ENCODE measurements at places on chromosomes 11 and 22.

DNA sequence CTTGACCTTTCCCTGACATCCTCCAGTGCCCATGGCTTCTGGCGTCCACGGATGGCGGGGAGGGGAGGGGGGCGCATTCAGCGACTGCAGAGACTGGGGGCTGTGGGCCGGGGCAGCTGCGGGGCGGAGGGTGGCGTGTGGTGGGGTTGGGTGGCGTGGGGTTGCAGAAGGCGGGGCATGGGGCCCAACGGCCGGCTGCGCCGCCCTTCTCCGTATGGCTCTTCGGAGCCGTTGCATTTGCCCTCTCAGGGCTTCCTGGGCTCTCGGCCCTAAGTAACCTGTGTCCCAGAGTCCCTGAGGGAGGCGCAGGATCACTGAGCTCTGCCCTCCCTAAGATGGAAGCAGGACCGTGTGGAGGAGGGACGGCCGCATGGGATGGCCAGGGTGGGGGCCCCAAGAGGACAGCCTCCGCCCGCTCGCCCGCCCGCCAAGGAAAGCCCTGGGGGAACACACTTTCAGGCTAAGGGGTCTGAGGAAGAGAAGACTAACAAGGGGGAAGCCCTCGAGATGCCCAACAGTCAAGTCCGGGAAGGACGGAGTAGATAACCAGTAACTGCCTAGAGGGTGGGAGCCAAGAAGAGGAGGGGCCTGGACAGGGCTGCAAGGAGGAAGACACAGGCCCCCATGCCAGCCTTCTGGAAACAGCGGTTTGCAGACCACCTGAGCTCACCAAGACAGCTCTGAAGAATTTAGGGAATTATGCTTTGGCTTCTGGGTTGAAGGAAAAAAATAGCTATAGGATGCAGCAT is 9.2 kb upstream of the AIFM3 start:
- no peak for DNase-seq

DNA sequence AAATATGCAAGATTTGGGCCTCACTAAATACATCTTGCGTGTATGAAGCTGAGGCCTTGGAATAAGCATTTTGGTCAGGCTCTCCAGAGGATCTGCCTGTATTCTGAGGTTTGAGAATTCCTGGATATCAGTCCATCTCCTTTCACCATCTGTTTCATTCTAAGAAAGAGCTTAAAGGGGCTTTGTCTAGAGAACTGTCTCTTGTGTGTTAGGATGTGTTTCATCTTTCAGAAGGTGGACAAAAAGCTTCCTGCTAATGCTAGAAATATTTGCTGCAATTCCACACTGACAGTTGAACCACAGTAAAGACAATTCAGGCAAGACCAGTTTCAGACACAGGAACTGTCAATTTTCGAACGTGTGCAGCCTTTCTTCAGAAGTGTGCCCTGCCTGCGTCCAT is 185.4 kb downstream of the DBX1 start:
- no peak for DNase-seq

- no peak for DNase-seq
Observed at GRCh38 chr22:48367731-48368130, 1459.9 kb downstream of the BRD1 start.

DNA sequence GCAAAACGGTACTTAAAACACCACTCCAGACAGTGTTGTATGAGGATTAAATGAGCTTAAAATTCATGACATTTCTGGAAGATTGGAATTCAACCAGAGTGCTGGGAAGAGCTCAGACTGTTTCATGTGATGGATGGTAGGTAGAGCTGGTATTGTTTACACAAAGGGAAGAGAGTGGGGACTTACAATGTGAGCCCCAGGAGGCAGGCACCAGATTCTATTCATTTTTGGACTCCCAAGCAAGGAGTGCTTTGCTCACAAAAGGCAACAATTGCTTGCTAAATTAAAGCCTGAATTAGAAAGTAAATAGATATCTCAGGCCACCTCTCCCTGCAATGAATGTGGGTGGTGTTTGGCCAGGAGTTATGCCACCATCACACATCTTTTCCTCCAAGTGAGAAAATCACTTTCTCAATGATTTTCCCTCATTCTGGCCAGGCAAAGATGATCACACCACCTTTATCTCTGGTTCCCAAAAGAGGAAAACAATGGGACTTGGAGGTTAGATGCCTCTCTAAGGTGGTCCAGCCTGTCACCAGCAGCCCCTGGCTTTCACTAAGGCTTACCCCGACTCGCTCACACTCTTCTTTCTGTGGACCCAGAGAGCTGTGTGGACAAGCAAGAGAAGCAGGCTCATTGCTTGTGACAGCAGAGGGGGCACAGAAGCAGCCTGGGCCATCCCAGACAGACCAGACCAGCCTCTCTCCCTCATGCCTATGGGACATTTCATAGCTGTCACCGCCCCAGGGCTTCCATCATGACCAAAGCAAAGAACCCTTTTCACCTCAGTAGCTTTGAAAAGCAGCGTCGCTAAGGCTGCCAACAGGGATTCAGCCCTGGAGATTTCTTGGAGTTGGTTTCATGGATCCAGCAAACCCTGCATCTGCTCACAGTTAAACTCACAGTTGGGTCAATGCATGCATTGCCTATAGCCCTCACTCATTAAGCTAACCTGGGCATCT is 63.5 kb upstream of the DRD2 start:
- no peak for DNase-seq

- no peak for DNase-seq
Observed at GRCh38 chr11:41222236-41222635, 237.2 kb downstream of the LRRC4C start.

GRCh38 chr11:1858154-1858553 is 5.3 kb downstream of the LSP1 start:
- DNase-seq = no peak

- DNase-seq = no peak
Observed at GRCh38 chr22:27148055-27148454, 490.7 kb downstream of the MIAT start.

DNA sequence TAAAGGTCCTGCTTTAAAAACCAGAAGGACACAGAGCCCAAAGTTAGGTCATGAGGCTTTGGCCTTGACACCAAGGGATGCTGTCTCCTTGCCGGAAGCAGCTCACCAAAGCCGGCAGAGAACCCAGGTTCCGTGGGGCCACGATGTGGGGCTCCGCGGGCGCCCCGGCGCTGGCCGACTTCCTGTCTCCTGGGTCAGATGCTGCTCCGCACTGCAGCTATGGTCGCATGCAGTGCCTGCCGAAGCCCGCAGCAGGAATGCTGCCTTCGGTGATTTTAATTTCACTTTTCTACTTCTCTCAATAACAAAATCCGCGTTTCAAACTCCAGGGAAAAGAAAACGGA is 454 bp upstream of the OTUB1 start:
- peak; percentile 68 for DNase-seq

DNA sequence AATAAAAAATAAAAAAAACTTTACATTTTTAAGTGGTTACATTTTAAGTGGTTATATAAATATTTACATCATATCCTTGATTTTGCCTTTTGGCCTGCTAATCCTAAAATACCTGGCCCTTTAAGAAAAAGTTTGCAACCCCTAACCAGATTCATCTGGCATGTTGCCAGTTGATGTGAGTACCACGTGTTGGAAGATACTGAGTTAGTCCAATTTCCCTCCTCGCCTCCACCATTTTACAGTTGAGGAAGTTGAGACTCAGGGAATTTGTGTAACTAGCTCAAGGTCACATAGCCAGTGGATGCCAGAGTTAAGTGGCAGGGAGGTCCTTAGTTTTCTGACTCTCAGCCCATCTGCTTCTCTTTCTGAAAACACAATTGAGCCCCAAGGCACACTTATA is 5.1 kb downstream of the ELF5 start:
- no peak for DNase-seq

DNA sequence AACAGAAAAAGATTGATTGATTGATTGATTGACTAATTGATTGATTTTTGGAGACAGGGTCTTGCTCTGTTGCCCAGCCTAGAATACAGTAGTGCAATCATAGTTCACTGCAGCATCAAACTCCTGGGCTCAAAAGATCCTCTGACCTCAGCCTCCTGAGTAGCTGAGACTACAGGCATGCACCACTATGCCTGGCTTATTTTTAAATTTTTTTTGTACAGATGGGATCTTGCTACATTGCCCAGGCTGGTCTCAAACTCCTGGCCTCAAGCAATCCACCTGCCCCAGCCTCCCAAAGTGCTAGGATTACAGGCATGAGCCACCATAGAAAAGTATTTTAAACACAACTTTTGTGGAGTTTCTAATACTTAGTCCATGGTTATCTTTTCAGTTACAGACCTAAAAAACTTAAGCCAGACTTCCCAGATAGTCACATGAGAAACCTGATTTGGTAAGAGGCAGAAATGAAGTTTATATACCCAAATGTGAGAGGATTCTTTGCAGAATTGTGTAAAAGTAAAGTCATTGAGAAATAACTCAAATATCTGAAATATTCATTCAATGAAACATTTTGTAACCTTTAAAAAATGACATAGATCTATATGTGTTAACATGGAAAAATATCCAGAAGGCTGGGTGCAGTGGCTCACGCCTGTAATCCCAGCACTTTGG is 186.5 kb downstream of the SWAP70 start:
- no peak for DNase-seq

DNA sequence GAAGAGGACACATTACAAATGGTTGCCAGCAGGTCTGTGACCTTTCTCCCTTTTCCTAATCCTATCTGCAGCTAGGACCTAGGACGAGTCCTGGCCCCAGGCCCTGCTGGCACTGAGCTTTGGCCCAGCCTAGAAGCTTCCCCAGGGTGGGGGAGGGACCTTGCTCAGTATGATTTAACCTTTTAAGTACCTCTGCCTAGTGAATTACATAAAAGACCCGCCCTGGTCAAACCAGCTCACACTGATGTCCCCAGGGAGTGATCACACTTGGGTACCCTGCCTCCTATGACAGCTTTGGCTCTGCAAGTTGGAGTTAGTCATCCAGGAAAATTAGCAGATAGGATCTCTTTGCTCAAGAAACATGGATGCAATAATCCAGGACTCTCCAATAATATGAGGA is 21.9 kb downstream of the ASCC2 start:
- DNase-seq = no peak

GRCh38 chr11:65906602-65907001 is 6.4 kb upstream of the FOSL1 start:
- DNase-seq = no peak

DNA sequence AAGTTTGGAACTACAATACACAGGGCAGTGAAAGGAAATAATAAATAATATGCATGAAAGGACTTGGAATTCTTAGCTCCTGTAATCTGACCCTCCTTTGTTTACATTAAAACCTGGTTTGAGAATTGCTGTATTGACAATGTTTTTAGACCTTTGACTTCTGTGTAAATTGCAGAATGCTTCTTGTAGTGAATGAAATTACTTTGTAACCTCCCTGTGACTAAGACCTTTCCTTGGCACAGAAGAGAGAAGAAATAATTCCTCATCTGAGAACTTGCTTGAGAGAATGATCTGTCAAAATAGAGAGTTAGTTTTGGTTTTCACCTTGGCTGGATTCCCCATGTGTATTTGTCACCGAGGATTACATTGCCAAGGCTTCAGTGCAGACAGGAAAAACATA is 640.0 kb upstream of the ANO5 start:
- DNase-seq = no peak

DNA sequence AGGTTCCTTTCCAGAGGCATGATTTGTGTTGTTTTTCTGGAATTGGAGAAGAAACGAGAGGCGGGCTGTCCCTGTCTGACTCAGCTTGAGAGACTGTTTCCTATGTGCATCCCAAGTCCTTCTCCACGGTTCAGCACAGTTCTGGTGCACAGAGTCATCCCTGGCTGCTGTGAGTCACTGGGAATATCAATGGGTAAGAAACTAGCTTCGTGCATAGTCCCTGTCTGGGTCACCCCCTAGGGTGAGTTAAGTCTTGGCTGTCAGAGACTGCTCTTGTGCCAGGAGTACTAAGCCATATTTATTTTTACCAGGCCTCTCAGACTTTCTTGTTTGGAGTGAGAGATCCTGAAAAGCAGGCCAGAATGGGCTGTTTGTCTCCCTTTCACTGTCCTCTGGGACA is 2.4 kb upstream of the LRP4 start:
- no peak for DNase-seq

- no peak for DNase-seq
Observed at GRCh38 chr11:85539740-85540139, 87.4 kb downstream of the DLG2 start.

DNA sequence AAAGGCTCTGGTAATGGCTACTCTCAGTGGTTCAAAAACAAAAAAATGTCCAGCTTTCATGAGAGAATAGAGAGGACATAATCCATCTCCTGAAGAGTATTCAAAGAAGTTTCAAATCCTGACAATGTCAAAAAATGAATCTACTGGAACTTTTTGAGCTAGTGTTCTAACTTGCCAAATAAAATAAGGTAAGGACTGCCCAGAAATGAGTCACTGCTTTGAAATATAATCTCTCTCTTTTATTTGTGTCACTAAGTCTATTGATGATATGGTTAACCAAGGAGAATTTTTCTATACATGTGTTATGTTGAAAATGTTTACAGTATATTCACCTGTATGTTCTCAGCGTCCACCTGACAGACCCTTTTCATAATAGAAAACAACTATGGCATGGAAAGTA is 3.4 kb downstream of the GUCY1A2 start:
- no peak for DNase-seq

DNA sequence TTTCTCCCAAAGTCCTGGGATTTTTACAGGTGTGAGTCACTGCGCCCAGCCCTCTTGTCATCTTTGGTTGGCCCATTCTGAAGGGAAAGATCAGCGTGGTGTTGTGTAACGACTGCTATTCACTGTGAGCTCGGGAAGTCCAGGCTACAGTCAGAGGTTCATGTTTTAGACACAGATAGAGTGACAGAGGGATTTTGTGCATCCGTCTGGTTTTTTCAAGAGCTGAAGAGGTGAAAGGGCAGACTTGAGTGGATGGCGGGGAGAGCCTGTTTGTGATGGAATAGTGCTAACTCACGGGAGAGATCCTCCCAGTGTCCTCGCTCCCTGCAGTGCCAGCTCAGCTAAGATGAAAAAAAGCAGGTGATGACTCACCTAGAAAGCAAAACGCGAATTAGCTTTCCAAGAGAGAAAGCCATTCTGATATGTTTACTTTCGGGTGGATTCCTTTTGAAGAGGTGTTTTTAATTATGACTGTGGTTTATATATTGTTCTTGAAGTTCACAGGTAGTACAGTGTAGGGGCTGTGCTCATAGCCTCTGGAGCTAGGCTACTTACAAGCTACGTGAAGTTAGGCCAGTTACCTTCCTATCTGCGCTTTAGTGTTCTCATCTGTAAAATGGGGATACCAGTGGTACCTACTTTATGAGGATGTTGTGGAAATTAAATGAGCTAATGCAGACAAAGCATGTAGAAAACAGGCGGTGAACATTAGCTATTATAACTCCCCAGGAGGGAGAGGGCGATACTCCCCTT is 67.2 kb downstream of the C11orf91 start:
- DNase-seq = no peak

DNA sequence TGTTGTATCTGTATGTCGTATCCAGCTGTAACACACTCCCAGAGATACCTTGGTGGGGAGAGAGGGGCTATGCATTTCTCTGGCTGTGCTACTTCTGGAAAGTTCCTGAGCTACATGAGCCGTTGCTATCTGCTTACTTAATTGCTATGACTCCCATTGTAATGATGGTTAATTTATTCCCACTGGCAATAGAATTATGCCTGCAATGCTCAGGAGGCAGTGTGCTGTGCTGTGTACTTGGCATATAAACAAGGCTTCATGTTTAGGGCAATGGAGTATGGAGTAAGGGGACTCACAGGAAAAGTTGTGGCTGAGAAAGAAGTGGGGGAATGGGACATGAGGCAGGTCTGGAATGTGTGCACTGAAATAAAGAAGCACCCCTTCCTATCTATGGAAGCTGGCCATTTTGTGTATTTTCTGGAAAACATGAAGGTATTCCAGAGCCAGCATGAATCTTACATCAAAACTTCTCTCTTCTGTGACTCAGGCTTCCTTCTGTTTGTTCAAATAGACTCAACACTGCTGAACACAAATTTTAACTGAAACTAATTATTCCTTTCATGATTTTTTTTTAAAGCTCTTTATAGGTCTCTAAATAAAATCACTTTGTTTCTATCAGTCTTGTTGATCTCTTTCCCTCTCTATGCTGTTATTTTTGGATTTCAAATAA is 40.6 kb downstream of the CD44 start:
- no peak for DNase-seq
